ENCODE measurements at places on chromosomes 6 and 20.

DNA sequence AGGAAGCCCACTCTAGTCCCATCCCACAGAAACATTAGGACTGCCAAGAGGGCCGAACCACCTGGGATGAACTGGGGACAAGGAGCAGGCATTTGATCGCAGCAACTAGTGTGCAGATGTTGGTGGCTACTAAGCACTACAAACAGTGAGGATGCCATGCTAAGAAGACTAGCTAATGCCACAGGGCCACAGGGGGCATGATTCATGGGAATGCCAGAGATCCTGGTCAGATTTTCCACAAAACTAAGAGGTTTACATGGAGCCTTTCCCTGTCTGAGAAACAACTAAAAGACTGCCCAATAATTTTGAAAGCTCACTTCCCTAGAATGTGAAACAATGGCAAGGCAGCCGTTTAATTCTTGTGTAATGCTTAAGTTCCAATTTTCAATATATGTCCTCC is 375.9 kb upstream of the PTCHD4 start:
- H3K27me3 ChIP-seq, result no peaks in the 10 kb centered on the region
- no peaks in the 10 kb centered on the region for H3K36me3 ChIP-seq
- DNase-seq, result no peak
- no peak overlapping the region for H3K4me3 ChIP-seq
- H3K4me1 ChIP-seq, result no peaks in the 10 kb centered on the region

GRCh38 chr6:158518191-158519127 is 41.4 kb upstream of the TMEM181 start:
- peak; percentile 89 for DNase-seq
- no peaks in the 10 kb centered on the region for H3K27me3 ChIP-seq
- no peaks in the 10 kb centered on the region for H3K36me3 ChIP-seq
- peak overlapping the region; percentile 82 for H3K27ac ChIP-seq
- peak overlapping the region; percentile 73 for H3K4me3 ChIP-seq

GRCh38 chr6:96301023-96301422 is 220.6 kb upstream of the UFL1 start:
- no peak for DNase-seq
- no peaks in the 10 kb centered on the region for H3K4me1 ChIP-seq
- no peaks in the 10 kb centered on the region for H3K36me3 ChIP-seq

GRCh38 chr6:138912308-138912707 is 75.7 kb downstream of the REPS1 start:
- H3K27me3 ChIP-seq, result no peaks in the 10 kb centered on the region
- no peak overlapping the region for H3K4me3 ChIP-seq
- peaks cover 64% of the 10 kb centered on the region for H3K36me3 ChIP-seq
- H3K4me1 ChIP-seq, result peaks cover 12% of the 10 kb centered on the region
- no peak overlapping the region for H3K27ac ChIP-seq

DNA sequence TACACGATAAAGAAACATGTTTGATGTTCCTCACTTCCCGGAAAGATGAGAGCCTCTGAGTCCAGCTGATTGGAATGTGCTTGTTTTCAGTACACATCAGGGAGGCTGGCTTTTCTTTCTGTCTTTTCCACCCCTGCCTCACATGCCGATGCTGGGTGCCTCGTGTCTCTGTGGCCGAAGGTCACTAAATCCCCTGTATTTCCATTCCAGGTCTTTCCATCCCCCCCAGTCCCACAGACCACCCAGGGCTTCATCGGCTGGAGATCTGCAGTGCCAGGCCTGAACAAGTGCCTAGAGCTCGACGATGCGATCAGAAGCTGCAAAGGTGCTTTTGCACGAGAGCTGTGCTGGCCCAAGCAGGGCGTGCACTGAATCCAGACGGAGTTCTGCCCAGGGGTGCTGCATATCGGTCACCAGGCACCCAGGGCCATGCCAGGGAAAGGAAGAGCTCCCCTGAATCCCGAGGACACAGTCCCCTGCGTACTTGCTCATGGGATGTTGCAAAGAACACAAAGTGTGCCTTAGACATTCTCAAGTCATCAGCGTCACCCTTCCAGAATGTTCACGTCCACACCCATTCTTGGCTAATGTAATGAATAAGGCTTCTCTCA is 67.9 kb downstream of the ANKRD60 start:
- H3K27me3 ChIP-seq, result no peaks in the 10 kb centered on the region
- H3K36me3 ChIP-seq, result no peaks in the 10 kb centered on the region
- H3K4me1 ChIP-seq, result no peaks in the 10 kb centered on the region
- no peak for DNase-seq
- H3K4me3 ChIP-seq, result no peak overlapping the region
- H3K27ac ChIP-seq, result no peak overlapping the region

- no peak for DNase-seq
- H3K36me3 ChIP-seq, result no peaks in the 10 kb centered on the region
- H3K4me3 ChIP-seq, result no peak overlapping the region
- H3K27ac ChIP-seq, result no peak overlapping the region
- no peaks in the 10 kb centered on the region for H3K4me1 ChIP-seq
These were observed 35.3 kb downstream of the METTL24 start for GRCh38 chr6:110322874-110323242.

DNA sequence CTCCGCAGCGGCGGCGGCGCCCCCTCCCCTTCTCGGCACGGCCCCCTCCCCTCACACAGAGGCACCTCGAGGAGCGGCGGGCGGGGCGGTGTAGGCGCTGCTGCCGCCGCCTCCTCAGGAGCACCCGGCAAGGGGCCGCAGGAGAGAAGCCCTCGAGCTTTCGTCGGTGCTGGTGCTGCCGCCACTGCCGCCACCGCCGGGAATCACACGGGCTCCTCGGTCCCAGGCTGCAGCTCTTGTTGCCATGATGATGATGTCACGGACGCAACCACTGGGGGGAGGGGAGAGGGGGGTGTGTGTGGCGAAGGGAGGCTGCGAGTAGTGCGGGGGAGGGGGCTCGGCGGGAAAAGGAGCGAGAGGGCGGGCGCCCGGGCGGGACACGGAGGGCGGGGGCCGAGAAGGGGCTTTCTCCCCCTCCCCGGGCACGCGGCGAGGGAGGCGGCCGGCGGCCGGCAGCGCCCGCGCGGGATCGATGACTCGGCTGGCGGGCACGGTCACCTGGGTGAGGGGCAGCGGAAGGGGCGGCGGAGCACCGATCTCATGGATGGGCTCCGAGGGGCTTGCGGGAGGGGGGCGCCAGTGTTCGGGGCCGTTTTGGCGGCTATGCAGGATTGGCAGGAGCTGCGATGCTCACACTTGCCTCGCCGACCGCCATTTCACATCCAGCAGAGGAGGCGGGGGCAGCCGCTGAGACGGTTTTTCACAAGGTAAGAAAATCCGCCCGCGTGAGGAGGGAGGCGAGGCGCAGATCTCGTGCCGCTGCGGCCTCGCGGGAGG is at the start of gene REV3L:
REV3L (minus strand) TSS at position 260 of the 777 bp plus-strand sequence. CDS start 330 bp downstream, outside the sequence.
- H3K27me3 ChIP-seq, result no peaks in the 10 kb centered on the region
- H3K36me3 ChIP-seq, result peaks cover 11% of the 10 kb centered on the region
- H3K27ac ChIP-seq, result peak within 1 kb of the TSS; percentile 95
- H3K4me1 ChIP-seq, result peaks cover 27% of the 10 kb centered on the region
- H3K4me3 ChIP-seq, result peak within 1 kb of the TSS; percentile 89
- DNase-seq, result peak; percentile 93

GRCh38 chr6:143896126-143896860 is 32.0 kb downstream of the ZC2HC1B start:
- no peaks in the 10 kb centered on the region for H3K27me3 ChIP-seq
- no peak for DNase-seq
- no peaks in the 10 kb centered on the region for H3K36me3 ChIP-seq
- H3K4me3 ChIP-seq, result no peak overlapping the region
- H3K27ac ChIP-seq, result no peak overlapping the region

DNA sequence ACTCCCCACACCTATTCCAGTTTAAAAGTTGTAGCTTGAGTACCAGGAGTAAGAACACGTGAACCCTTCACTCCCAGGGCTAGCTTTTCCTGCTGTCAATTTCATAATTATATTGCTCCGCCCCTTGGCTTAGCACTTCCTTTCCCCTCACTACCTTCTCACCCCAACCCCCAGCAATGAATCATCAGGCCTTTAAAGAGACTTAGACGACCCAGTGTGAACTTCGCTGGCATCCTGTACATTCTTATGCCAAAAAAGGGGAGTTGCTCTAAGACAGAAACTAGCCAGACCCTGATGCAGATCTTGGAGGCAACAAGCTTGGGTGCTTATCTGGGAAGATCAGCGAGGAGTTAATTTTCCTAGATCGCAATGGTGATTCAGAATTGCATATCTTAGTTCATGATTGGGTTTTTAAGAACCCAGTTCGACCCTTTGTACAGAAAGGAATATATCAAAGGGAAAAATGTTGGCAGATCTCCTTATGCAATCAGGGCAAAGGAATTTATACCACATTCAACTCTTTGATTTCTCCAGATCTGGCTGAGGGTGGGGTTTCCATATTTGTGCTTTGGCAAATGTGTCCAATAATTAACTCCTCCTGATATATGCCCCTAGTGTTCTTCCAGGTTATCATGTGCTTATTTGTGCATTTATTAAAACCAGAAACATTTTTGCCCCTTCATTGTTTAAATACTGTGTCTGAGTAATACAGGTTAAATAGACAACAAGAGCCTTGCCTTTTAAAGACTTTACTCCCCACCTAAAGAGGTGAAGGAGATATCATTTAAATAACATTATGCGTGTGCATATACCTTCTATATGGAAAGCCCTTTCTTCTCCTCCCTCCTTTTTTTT is 8.1 kb upstream of the ATXN1 start:
- peak; percentile 98 for DNase-seq
- H3K36me3 ChIP-seq, result no peaks in the 10 kb centered on the region
- peaks cover 30% of the 10 kb centered on the region for H3K4me1 ChIP-seq
- H3K4me3 ChIP-seq, result peak overlapping the region; percentile 42
- H3K27ac ChIP-seq, result peak overlapping the region; percentile 28

DNA sequence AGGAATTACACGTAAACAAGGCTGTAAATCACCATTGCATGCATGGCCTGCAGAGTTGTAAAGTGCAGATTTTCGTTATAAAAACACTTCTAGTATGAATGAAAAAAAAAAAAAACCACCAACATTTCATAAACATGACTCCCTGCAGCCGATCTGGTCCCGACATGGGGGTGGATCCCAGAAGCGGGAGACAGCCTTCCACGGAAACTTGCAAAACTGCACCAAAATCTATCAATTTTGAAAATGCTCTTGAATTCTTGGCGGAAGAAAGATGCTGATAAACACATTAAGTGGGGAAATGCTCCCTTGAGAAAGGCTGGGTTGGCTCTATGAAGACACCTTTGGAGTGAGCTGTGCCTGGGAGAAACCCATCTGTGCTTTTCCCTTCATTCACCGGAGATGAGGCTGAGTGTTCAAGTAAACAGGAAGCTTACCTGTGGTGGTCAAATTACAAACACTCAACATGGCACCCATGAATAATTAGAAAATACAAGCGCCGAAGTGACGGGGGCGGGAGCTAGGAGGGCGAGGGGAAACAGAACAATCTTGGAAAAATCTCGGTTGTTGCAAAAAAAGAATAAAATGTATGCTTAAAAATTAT is 845 bp upstream of the ANKRD60 start:
- H3K36me3 ChIP-seq, result peaks cover 6% of the 10 kb centered on the region
- no peak overlapping the region for H3K27ac ChIP-seq
- H3K4me1 ChIP-seq, result no peaks in the 10 kb centered on the region
- peaks cover 17% of the 10 kb centered on the region for H3K27me3 ChIP-seq
- no peak overlapping the region for H3K4me3 ChIP-seq
- no peak for DNase-seq

DNA sequence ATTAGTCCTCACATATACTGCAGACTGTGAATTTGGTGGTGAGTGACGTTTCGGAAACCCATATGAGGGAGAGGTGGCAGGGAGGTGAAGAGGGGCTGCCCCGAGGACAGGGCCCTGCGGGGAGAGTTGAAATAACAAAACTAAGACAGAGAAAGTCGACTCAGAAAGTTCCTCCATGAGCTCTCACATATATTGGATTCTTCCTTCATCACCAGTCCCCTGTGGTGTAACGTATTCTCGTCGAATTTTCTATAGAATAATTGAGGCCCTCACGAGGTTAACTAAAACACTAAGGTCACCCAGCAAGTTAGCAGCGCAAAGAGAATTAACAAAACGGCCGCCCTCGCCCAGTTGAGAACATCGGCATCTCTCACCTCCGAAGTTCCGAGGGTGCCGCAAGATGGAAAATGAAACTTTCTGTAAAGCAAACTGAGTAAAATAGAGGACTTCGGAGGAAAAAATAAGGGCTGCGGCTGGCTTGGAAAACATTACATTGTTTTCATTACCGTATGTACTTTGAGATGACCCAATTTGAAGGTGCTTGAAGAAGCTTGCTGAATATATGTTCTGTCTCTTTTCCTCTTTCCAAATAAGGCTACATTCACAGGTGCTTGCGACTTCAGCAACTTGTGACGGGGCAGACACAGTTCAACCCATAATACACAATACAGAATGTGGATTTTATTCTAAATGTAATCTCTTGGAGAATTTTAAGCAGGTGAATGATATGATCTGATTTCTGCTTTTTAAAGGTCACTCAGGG is 490.9 kb upstream of the JARID2 start:
- no peak overlapping the region for H3K4me3 ChIP-seq
- no peaks in the 10 kb centered on the region for H3K36me3 ChIP-seq
- H3K4me1 ChIP-seq, result peaks cover 12% of the 10 kb centered on the region
- no peak overlapping the region for H3K27ac ChIP-seq

DNA sequence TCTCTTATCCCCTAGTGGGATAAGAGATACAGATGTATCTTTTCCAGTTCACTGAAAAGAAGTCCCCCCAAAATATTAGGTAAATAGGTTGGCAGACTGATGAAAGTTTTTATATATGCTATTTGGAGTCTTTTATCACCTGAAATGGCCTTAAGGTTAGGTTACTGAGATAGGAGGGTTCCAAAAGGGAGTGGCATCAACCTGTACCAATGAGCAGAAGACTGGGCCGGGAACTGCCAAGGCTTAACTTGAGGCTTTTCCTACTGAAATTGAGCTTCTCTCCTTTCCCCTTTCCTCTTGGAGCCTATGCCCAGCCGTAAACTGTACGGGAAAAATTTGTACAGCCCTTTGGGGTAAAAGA is 42.0 kb downstream of the EIF2S2 start:
- H3K36me3 ChIP-seq, result peaks cover 10% of the 10 kb centered on the region
- H3K4me3 ChIP-seq, result no peak overlapping the region
- DNase-seq, result no peak

- H3K27me3 ChIP-seq, result no peaks in the 10 kb centered on the region
- no peak overlapping the region for H3K27ac ChIP-seq
- DNase-seq, result peak; percentile 80
- H3K4me3 ChIP-seq, result no peak overlapping the region
- H3K4me1 ChIP-seq, result no peaks in the 10 kb centered on the region
These were observed 106.5 kb upstream of the LAMP5 start for GRCh38 chr20:9407805-9408421.

DNA sequence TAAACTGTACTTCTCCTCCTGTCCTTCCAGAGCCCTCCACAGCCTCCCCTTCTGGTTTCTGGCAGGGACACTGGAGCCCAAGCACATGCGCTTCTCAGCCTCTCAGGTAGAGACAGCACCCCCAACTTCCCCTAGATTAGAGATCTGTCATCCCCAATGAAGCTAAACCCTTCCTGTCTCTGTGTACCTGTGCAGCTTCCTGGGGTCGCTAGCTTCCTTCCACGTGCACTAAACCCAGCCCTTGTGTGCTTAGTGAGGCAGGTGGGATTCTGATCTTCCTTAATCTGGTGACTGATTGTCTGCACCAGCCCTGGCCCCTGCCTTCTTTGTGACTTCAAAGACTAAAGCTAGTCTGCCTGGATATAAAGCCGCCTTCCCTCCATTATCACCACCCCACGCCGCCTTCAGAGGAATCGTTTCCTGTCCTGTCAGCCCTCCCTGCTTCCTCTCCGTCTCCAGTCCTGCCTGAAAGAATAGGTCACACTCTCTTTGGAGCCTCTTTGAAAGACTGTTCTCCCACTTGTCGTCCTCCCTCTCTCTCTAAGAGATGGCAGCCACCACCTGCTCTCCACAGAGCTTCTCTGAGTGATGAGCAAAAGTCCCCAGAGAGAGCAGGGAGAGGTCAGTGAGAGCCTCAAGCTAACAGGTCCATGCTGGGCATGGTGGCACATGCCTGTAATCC is 27.5 kb downstream of the CAPN11 start:
- DNase-seq, result no peak
- no peak overlapping the region for H3K27ac ChIP-seq
- no peaks in the 10 kb centered on the region for H3K36me3 ChIP-seq
- H3K27me3 ChIP-seq, result peaks cover 17% of the 10 kb centered on the region
- no peak overlapping the region for H3K4me3 ChIP-seq

Data from MCF 10A (cell line).